ENCODE measurements at places on chromosomes 12 and 14. TPM values are rescaled to one million over a fixed set of nuclear protein-coding genes. Genes with fewer than 3 reads are reported as not detected.

GRCh38 chr14:89128311-89129026, 288.6 kb downstream of the FOXN3 start:
- no peak for DNase-seq

GRCh38 chr14:76773188-76773885, 12.1 kb downstream of the VASH1 start:
- DNase-seq, result no peak

SDR9C7 gene
- total RNA-seq, result 0.41 TPM

DNA sequence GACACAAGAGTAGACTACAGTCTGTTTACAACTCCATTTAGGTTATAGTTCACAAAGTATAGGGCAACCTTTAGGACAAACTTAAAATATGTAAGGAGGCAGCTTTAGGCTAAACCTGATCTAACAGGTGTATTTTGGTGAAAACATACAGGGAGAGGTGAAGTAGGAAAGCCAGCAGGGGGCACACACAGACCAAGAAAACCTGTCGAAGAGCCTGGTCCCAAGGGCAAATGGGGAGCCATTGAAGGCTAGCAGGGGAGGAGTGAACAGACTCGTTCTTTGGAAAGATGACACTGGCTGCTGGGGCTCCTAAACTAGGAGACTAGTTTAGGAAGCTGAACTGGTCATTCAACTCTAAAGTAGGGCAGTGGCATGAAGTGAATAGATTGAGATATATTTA, 138.8 kb upstream of the WSCD2 start:
- DNase-seq, result no peak

DNA sequence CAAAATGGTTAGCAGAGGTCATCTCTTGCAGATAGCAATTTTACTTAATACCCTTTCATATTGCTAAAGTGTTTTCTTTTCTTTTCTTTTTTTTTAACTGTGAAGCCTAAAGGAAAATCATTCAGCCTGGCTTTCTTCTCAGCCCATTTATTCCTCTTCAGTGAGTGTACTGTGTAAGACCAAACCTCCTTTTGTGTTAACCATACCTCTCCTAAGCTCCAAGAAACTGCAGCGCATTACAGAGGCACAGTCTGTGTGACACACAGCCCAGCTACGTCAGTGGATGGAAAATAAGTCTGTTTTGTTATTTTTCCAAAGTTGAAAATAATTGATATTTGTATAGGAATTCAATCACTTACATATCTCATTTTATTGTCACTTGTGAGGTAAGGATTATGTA, 21.7 kb downstream of the DCAF5 start:
- no peak for DNase-seq

RNU4-1 gene
- under 0.01 TPM for total RNA-seq

All from frontal cortex (tissue), 4 donors.